NCI-H524 (cell line): ENCODE measurements at places on chromosomes 6 and 20.

DNA sequence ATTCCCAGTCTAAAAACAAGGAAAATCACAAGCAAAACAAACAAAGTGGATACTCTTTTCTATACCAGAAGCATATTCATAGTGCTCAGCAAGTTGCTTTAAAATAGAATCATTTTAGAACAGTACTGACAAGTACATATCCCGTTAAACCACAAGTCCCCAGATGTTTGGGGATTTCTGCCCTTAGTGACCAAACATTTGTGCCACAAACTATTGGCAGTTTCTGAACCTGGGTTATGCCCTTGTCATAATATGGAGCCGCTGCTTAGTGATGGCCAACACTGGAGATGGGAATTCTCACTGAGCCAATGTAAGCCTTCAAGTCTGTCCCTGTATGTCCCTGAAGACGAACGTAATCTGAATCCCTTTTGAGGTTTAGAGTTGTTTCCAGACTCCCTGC, 436.7 kb upstream of the JAG1 start:
- DNase-seq: no peak

GRCh38 chr6:13120483-13121482, 207.6 kb downstream of the TBC1D7 start:
- peak; percentile 21 for DNase-seq

- no peak for DNase-seq
Measured at GRCh38 chr6:166587631-166588413, 1.3 kb upstream of the RAMACL start.

GRCh38 chr20:17859002-17859615, 109.5 kb downstream of the SNX5 start:
- DNase-seq: no peak

- no peak for DNase-seq
Measured at GRCh38 chr6:89679215-89680120, 40.9 kb upstream of the LYRM2 start.

DNA sequence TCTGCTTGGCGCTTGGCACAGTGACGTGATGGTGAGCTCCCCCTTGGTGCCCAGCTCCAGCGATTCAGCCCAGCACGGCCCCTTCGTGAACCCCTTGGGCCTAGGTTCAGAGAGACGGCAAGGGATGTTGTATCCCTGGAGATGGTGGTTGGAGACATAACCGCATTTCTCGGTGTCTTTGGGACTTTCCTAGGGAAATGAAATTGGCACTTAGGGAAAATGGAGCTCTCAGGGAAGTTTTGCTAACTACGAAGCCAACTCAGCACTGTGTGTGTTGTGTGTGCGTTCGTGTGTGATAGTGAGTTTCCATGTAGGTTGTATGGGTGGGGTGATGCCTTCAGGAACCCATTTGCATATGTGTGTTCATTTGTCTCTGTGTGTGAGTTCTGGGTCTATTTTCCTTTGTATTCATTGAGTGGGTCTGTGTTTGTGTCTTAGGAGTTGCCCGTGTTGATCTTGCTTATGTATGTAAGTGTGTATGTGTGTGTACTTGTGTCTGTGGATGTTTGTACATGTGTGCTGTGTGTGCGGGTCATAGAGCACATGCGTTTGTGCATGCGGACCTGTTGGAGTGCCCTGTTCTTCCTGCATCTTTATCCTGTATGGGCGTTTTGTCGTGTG, 46.4 kb downstream of the HNF4A start:
- no peak for DNase-seq

- DNase-seq: no peak
Measured at GRCh38 chr6:133966654-133967329, 13.8 kb downstream of the TBPL1 start.
